Stimulated activated CD4-positive, alpha-beta T cell treated with anti-CD3 and anti-CD28 coated beads, Interleukin-4, amount 100 ng/mL, for 4 hours (primary cell): ENCODE measurements at places on chromosomes 5 and 9.

- DNase-seq, result no peak
These were observed 167.1 kb downstream of the NIPBL start for GRCh38 chr5:37043693-37044092.

DNA sequence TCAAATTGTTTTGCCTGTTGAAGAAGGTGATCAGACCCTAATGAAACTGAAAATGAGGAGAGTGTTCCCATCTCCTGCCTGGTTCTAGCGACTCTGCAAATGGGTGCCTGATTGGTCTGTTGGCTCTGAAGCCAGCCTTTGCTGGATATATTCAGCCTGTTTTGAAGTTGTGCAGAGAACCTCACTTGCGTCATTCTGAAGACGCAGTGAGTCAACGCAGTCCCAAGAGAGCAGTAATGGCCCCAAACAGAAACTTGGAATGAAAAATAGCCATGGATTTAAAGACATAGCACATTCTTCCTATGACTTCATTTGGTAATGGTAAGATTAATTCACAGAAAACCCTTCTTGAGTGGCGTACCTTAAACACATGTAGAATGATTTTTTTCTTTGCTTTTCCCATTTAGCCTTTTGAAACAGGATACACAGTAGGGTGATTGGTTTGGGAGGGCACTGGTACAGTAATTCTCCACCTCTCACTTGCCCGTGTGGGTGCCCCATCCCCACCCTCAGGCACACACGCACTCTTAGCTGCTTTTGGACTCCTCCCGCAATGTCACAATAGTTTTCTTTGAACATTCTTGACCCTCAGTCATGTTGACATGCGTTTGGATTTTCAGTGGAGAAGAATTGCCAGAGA, 54.1 kb upstream of the ABL1 start:
- DNase-seq, result no peak

DNA sequence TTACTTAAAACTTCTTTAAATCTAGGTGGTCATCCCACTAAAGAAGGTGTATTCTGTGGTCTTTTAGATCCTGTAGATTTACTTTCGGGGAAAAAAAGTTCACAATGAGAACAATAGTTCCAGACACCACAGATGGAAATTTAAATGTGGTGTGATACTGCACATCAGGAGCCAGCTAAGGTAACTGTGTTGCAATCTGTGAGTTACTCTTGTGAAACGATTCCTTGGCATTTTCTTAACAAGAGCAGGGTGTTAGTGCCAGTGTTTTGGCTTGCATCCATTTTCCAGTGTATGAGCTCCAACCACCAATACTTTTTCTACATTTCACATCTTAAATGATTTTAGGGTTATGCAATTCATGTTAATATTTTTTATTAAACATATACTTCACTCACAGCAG, 674.5 kb downstream of the CETN3 start:
- no peak for DNase-seq

DNA sequence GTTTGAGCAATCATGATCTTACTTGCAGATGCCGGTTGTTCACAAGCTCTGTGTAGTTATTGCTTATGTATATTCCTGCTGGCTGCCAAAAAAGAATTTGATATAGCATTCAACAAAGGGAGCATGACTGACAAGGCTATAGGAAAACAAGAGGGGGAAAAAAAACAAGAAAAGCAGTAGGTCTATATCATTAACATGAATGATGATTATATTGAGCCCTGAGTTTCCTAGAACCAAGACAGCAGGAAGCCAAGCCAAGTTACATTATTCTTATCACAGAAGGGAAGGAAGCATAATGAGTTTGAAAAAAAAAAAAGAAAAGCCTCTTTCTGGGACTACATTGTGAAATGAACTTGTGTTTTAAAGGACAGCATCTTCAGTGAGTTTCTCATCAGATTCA, 41.0 kb downstream of the TSTD2 start:
- DNase-seq, result no peak

- no peak for DNase-seq
These were observed 5.5 kb upstream of the HTR4 start for GRCh38 chr5:148659641-148660345.

GRCh38 chr9:79430619-79431018, 141.1 kb upstream of the TLE4 start:
- no peak for DNase-seq

DNA sequence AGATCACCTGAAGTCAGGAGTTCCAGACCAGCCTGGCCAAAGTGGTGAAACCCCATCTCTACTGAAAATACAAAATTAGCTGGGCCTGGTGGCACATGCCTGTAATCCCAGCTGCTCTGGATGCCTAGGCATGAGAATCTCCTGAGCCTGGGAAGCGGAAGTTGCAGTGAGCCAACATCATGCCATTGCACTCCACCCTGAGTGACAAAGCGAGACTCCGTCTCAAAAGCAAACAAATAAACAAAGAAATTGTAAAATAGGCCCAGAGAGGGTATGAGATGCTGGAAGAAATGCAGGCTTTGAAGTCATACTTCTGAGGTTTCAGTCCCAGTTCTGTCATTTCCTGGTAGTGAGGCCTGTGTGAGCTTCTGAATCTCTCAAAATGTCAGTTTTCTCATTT, 5.3 kb upstream of the ARHGEF37 start:
- DNase-seq, result no peak

GRCh38 chr5:174623433-174624019, 100.9 kb upstream of the MSX2 start:
- no peak for DNase-seq

DNA sequence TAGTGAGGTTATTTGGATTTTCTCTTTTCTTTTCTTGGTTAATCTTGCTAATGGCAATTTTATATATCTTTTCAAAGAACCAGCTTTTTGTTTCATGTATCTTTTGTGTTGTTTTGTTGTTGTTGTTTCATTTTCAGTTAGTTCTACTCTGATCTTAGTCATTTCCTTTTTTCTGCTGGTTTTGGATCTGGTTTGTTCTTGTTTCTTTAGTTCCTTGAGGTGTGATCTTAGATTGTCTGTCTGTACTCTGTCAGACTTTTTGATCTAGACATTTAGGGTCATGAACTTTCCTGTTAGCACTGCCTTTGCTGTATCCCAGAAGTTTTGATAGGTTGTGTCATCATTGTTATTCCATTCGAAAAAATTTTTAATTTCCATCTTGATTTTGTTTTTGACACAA, 399.7 kb downstream of the TLE1 start:
- DNase-seq, result no peak

GRCh38 chr9:100111235-100111634, 12.2 kb downstream of the INVS start:
- no peak for DNase-seq

DNA sequence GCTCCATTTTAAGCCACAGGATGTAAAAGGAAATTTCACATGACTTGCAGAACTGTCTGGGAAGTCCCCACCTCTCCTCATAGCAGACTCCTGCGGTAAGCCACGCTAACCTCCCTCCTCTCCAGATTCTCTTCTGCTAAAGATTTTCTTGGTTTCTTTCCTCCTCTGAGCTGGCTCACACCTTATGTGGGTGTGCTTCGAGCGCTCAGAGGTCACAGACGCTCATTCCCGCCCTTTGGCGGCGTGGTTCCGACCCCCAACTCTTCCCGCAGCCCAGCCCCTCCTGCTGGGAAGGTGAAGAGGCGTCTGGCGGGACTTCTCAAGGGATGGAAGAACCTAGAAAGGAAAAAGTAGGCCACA, 32.9 kb upstream of the CDK20 start:
- DNase-seq, result peak; percentile 34

DNA sequence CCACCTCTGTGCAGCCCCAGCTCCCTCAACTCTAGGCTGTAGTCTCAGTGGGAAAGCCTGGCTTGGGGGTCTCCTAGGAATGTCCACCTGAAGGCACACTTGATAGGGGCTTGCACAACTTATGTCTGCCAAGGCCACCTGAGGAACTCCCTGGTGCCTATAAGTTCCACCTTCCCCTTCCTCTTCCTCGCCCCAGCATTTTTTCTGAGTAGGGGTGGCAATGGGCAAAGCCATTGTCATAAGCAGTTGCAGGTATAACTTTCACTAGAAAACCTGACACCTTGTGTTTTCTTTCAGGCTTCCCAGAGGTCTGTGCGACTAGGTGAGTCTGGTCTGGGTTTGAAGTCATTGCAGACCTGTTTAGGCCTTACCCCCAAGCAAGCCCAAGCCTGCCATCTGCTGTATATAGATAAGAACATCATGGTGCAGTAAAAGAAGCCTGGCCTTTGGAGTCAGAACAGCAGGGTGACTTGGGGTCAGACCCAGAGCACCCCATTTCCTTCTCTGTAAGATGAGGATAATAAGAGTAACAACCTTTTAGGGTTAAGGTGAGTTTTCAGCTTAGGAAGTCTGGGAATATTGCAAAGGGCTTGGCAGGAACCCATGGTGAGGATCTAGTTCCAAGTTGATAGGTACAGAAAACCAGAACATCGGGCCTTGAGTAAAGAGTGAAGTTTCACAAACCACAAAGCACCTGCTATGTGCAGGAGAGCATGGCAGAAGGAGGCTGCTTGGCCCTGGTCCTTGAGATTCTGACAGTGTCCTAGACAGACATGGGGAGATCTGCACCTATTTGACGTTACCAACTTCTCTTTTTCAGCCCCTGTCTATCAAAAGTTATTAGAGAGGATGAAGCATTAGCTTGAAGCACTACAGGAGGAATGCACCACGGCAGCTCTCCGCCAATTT, 33.8 kb downstream of the TGFBI start:
- no peak for DNase-seq
